ENCODE measurements at places on chromosomes 12 and 14. TPM values are rescaled to one million over a fixed set of nuclear protein-coding genes. Genes with fewer than 3 reads are reported as not detected.
A peak's percentile ranks its signal among the peaks of the same experiment; 100 is the strongest.

DNA sequence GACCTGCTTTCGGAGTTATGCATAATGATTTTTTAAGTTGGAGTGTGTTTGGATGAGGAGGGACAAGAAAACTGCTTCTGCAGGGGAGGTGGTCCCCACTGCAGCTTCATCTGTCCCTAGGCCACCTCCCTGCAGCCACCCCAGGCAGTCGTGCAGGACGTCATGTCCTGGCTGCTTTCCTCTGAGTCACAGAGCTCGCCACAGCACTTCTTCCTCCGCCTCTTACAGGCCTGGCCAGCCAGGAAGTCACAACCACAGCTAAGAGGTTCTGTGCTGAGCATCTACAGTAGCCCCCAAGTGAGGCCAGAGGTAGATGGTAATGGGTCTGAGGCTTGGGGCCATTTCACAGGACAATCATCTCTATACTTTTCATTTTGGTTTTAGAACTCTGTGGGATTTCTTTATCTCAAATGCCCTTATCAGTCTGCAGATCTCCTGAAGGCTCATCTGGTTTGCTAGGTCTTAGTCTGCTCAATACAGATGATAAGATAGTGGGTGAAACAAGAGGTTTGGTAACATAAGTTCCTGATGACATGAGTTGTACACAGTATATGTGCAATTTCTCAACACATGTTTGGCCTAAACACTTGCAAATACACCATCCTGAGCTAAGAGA lies 106.4 kb downstream of the ARF6 start:
- H3K36me3 ChIP-seq = no peaks in the 10 kb centered on the region
- H3K27ac ChIP-seq = peak overlapping the region; percentile 98
- H3K27me3 ChIP-seq = no peaks in the 10 kb centered on the region
- H3K4me3 ChIP-seq = peak overlapping the region; percentile 81
- H3K4me1 ChIP-seq = peaks cover 39% of the 10 kb centered on the region

DNA sequence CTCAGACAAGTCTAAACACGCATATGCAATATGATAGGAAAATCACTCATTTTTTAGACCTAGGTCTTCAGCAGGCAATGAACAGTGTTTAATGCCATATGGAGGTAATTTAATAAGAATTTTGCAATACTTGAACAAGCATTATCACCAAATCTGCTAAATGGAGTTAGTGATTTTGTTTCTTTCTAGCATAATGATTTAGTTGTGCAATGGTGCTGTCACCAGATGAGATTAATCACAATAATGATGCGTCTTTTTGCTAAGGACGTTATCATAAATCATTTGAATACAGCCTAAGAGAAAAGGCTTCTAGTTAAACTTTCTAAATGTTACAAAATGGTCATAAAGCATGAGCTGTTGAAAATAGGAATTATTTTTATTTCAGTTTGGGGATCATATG lies 170.0 kb upstream of the SLC16A7 start:
- H3K27ac ChIP-seq = no peak overlapping the region
- no peaks in the 10 kb centered on the region for H3K4me1 ChIP-seq
- H3K4me3 ChIP-seq = no peak overlapping the region
- no peaks in the 10 kb centered on the region for H3K27me3 ChIP-seq

Gene INF2
- total RNA-seq = 45.6 TPM

DNA sequence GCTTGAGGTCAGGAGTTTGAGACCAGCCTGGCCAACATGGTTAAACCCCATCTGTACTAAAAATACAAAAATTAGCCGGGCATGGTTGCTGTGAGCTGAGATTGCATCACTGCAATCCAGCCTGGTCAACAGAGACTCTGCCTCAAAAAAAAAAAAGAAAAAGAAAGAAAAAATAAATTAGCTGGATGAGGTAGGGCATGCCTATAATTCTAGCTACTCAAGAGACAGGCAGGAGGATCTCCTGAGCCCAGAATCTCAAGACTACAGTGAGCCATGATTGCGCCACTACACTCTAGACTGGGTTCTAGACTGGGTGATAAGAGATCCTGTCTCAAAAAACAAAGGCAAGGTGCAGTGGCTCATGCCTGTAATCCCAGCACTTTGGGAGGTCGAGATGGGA lies 16.9 kb downstream of the PPP4R3A start:
- H3K4me1 ChIP-seq = peaks cover 30% of the 10 kb centered on the region
- peaks cover 24% of the 10 kb centered on the region for H3K36me3 ChIP-seq
- no peaks in the 10 kb centered on the region for H3K27me3 ChIP-seq
- no peak for DNase-seq
- H3K4me3 ChIP-seq = no peak overlapping the region
